Upper lobe of left lung (tissue), 6 donors: ENCODE measurements at places on chromosomes 2 and 18. TPM values are rescaled to one million over a fixed set of nuclear protein-coding genes. Genes with fewer than 3 reads are reported as not detected.
A peak's percentile ranks its signal among the peaks of the same experiment; 100 is the strongest.

The MAPK4 gene
- 8.0 TPM for total RNA-seq

The DLX1 gene
- not detected for total RNA-seq

The NAT8 gene
- total RNA-seq, result not detected

The PPP1R1C gene
- 13.1 TPM for total RNA-seq

The DLX2 gene
- not detected for total RNA-seq

The PMAIP1 gene
- total RNA-seq, result 4.4 TPM

The REG3A gene
- not detected for total RNA-seq

The GPR39 gene
- total RNA-seq, result 10.1 TPM

GRCh38 chr2:203822240-203822639 is 45.3 kb upstream of the CTLA4 start:
- no peak for DNase-seq
- no peaks in the 10 kb centered on the region for H3K36me3 ChIP-seq
- H3K27ac ChIP-seq, result no peak overlapping the region
- no peaks in the 10 kb centered on the region for H3K27me3 ChIP-seq
- no peaks in the 10 kb centered on the region for H3K4me1 ChIP-seq
- no peak overlapping the region for H3K4me3 ChIP-seq

- no peaks in the 10 kb centered on the region for H3K36me3 ChIP-seq
- no peak overlapping the region for H3K27ac ChIP-seq
- no peak for DNase-seq
- no peaks in the 10 kb centered on the region for H3K27me3 ChIP-seq
- no peak overlapping the region for H3K4me3 ChIP-seq
Observed at GRCh38 chr2:61268249-61268648, 106.3 kb downstream of the C2orf74 start.

DNA sequence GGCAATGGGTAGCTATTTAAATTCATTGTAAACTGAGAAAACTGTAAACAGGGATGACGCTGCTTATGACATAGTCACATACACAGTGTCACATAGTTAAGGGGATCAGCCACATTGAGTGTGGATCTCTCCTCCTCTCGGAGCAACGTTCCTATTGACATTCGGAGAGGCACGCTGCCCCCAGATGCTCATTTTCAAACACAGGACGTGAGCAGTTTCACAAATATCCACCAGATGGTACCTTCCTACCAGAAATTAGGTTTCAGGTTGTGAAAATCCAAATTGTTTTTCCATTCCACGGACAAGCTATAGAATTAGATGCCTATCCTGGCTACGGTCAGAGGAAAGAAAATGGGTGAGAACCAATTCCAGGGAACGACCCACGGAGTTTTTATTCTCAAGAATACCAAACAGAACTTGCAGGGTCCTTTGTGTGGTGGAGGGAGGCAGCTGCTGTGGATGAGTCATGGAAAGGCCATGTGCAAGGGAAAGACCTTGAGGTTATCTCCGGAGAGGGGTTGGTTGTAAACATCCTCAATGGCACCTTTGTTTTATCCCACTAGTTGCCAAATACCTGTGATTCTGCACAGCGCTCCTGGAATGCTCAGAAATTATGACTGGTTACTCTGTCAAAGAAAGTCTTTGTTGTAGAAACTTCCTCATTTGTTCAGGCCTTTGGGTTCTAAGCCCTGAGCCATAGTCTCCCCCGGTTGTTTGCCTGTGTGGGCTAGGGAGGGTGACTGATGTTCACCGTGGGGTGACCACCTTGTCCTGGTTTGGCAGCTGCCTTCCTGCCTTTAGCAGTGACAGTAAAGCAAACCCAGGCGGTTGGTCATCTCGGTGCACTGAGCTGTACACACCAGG is 88.0 kb downstream of the ACTR3 start:
- peaks cover 13% of the 10 kb centered on the region for H3K36me3 ChIP-seq
- no peaks in the 10 kb centered on the region for H3K27me3 ChIP-seq
- H3K27ac ChIP-seq, result no peak overlapping the region
- H3K4me1 ChIP-seq, result no peaks in the 10 kb centered on the region

DNA sequence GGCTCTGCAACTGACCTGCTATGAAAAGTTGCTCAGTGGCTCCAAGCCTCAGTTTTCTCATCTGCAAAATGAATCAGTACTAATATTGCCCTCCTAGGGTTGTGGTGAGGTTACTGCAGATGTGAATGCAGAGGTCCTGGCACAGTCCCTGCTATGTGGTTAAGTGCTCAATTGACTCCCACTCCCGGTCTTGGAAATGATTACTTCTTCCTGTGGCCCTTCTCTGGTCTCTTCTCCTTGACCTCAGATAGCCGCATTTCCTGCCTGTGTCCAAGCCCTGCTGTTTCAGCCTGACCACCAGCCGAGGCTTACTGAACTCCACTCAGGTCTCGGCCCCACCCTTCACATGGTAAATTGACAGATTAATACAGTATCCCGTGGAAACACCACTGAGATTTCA is 26.3 kb downstream of the CNGA3 start:
- H3K4me1 ChIP-seq, result no peaks in the 10 kb centered on the region
- no peak for DNase-seq

GRCh38 chr2:36013064-36013463 is 342.5 kb upstream of the CRIM1 start:
- no peaks in the 10 kb centered on the region for H3K27me3 ChIP-seq
- no peak overlapping the region for H3K27ac ChIP-seq
- H3K4me3 ChIP-seq, result no peak overlapping the region
- no peaks in the 10 kb centered on the region for H3K36me3 ChIP-seq
- no peak for DNase-seq

- H3K4me3 ChIP-seq, result no peak overlapping the region
- H3K27me3 ChIP-seq, result no peaks in the 10 kb centered on the region
- H3K36me3 ChIP-seq, result peaks cover 32% of the 10 kb centered on the region
- peak overlapping the region; percentile 77 for H3K27ac ChIP-seq
- peaks cover 72% of the 10 kb centered on the region for H3K4me1 ChIP-seq
- DNase-seq, result no peak
Observed at GRCh38 chr2:54597153-54597848, 126.2 kb upstream of the EML6 start.

GRCh38 chr2:214126135-214126534 is 284.7 kb upstream of the VWC2L start:
- H3K36me3 ChIP-seq, result no peaks in the 10 kb centered on the region
- no peak overlapping the region for H3K4me3 ChIP-seq
- H3K27ac ChIP-seq, result no peak overlapping the region
- H3K4me1 ChIP-seq, result no peaks in the 10 kb centered on the region
- no peak for DNase-seq

- H3K4me1 ChIP-seq, result no peaks in the 10 kb centered on the region
- H3K4me3 ChIP-seq, result no peak overlapping the region
- H3K27me3 ChIP-seq, result no peaks in the 10 kb centered on the region
- DNase-seq, result no peak
Observed at GRCh38 chr2:34892766-34893165, 1293.7 kb upstream of the FAM98A start.

DNA sequence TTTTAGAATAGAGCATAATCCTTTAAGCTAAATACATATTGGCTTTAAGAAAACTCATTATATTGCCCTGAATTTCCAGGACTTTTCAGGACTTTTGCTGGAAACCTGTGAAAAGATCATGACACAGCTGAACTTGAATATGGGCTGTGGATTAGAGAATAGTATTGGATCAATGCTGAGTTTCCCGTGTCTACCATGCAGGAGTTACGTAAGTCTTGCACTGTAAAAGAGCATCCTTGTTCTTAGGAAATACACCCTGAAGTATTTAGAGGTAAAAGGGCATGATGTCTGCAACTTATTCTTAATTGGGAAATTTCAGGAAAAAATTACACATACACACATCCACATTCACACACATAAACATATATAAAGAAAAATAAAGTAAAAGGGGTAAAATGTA is 82.1 kb downstream of the ZFP36L2 start:
- H3K36me3 ChIP-seq, result no peaks in the 10 kb centered on the region
- H3K4me3 ChIP-seq, result no peak overlapping the region
- H3K27ac ChIP-seq, result no peak overlapping the region
- peaks cover 28% of the 10 kb centered on the region for H3K4me1 ChIP-seq
- no peaks in the 10 kb centered on the region for H3K27me3 ChIP-seq
- no peak for DNase-seq

- no peaks in the 10 kb centered on the region for H3K27me3 ChIP-seq
- peaks cover 39% of the 10 kb centered on the region for H3K4me1 ChIP-seq
- DNase-seq, result no peak
- H3K4me3 ChIP-seq, result no peak overlapping the region
- no peak overlapping the region for H3K27ac ChIP-seq
- no peaks in the 10 kb centered on the region for H3K36me3 ChIP-seq
Observed at GRCh38 chr2:101821828-101822458, 124.4 kb downstream of the MAP4K4 start.

DNA sequence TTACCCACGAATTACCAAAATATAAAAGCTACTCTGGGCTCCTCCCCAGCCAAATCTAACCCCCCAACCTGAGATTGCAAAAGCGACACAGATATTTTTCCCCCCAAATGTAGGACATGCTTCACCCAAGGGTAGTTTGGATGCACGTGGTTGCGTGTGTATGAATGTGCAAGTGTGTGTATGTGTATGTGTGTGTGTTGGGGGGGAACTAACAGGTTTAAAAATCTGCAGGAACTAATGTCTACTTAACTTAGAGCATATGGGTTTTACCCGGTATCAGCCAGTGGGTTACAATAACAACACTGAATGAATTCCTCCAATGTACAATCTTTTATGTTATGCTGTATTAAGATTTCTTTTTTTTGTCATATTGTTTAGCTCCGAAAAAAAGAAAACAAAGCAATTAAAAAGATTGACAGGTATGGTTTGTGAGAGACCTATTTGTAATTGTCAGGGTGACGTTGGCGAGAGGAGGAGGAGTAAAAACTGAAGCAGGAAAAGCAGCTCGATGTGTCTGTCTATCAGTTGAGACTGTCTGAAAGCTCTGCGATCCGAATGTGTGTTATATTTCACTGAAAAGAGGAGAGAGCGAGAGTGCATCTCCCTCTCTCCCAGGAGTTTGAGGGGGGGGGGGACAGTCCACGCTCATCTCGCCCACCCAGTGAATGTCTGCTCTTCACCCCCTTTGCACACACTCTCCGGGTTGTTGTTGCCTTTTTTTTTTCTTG is at the start of gene TSHZ1:
Gene TSHZ1, plus strand, starts transcription at position 524 of the 728 bp plus-strand sequence. CDS start 1,080 bp downstream, outside the sequence.
- peak within 1 kb of the TSS; percentile 98 for H3K27ac ChIP-seq
- peak; percentile 78 for DNase-seq
- H3K4me1 ChIP-seq, result peaks cover 42% of the 10 kb centered on the region

DNA sequence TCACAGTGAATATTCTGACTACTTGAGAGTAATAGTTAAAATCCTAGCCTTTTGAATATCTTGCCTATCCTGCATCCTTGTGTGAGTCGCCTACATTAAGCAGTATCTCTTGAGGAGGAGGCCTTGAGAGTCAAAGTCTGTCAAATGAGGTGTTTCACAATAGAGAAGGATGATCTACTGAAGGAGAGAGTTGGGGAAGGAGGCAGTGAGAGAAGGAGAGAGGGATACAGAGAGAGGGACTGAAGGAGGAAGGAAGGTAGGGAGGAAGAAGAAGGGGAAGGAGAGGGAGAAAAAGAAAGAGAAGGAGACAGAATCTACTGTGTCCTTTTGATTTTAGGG is 123.6 kb upstream of the CYP26B1 start:
- no peak for DNase-seq
- no peak overlapping the region for H3K27ac ChIP-seq
- H3K36me3 ChIP-seq, result no peaks in the 10 kb centered on the region
- H3K4me1 ChIP-seq, result no peaks in the 10 kb centered on the region
- H3K27me3 ChIP-seq, result no peaks in the 10 kb centered on the region
- H3K4me3 ChIP-seq, result no peak overlapping the region

- no peak for DNase-seq
- no peaks in the 10 kb centered on the region for H3K4me1 ChIP-seq
- H3K4me3 ChIP-seq, result no peak overlapping the region
- no peaks in the 10 kb centered on the region for H3K36me3 ChIP-seq
- H3K27ac ChIP-seq, result no peak overlapping the region
- no peaks in the 10 kb centered on the region for H3K27me3 ChIP-seq
Observed at GRCh38 chr18:59768409-59768808, 71.2 kb upstream of the CCBE1 start.

GRCh38 chr2:54836477-54836876 is 113.0 kb downstream of the EML6 start:
- H3K27ac ChIP-seq, result no peak overlapping the region
- no peak for DNase-seq
- H3K4me1 ChIP-seq, result no peaks in the 10 kb centered on the region
- no peak overlapping the region for H3K4me3 ChIP-seq
- no peaks in the 10 kb centered on the region for H3K27me3 ChIP-seq

GRCh38 chr18:13612196-13612997 is 114.0 kb downstream of the FAM210A start:
- no peak for DNase-seq
- no peak overlapping the region for H3K4me3 ChIP-seq
- peaks cover 28% of the 10 kb centered on the region for H3K4me1 ChIP-seq
- H3K36me3 ChIP-seq, result no peaks in the 10 kb centered on the region
- peak overlapping the region; percentile 56 for H3K27ac ChIP-seq
- H3K27me3 ChIP-seq, result no peaks in the 10 kb centered on the region

- H3K4me1 ChIP-seq, result peaks cover 3% of the 10 kb centered on the region
- no peak overlapping the region for H3K4me3 ChIP-seq
- H3K27me3 ChIP-seq, result no peaks in the 10 kb centered on the region
- no peaks in the 10 kb centered on the region for H3K36me3 ChIP-seq
- no peak overlapping the region for H3K27ac ChIP-seq
Observed at GRCh38 chr2:105570757-105571156, 171.9 kb upstream of the FHL2 start.

DNA sequence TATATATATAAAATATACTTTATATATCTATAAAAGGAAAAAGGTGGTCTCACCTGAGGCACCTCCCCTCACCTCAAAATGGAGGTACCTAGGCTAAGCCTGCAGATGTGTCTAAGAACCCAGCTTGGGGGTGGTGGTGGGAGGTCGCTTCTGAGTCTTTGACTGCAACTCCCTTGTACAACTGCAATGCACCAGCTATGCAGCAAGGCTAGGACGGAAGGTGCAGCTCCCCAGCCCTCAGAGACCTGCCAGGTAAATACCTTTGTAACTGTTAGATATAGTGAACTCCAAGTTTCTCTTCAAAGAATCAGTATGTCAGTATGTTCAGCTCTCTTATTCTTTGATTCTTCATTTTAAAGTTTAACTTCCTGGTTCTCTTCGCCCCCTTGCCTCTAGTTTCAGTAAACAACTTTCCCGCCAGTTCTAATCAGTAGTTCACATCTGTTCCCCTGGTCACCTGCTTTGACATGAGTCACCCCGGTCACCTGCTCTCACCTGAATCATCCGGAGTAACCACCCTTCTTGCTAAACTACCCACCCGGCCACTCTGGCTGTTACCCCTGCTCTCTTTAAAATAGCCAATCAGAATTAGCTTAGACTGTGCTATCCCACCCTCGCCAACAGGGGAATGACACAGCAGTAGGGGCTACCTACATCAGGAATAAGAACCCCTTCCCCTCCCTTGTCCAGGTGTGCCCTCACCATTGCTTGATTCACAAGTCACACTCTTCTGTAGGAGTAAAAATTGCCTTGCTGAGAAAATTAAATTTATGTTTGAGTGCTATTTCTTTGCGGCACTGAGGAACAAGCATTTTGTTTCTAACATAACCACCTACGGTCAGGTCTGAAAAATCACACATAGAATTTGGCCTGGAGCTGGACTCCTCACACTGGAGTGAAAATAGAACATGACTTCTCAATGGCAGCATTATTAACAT is 24.7 kb upstream of the IMPA2 start:
- no peaks in the 10 kb centered on the region for H3K36me3 ChIP-seq
- H3K27me3 ChIP-seq, result no peaks in the 10 kb centered on the region
- DNase-seq, result no peak
- peaks cover 3% of the 10 kb centered on the region for H3K4me1 ChIP-seq
- H3K27ac ChIP-seq, result no peak overlapping the region

- no peak overlapping the region for H3K4me3 ChIP-seq
- H3K4me1 ChIP-seq, result peaks cover 4% of the 10 kb centered on the region
- no peaks in the 10 kb centered on the region for H3K36me3 ChIP-seq
- DNase-seq, result no peak
Observed at GRCh38 chr2:207039225-207039624, 99.9 kb downstream of the CPO start.

GRCh38 chr2:97763176-97763845 is 49.9 kb downstream of the ZAP70 start:
- peaks cover 14% of the 10 kb centered on the region for H3K36me3 ChIP-seq
- DNase-seq, result no peak
- H3K27ac ChIP-seq, result no peak overlapping the region
- H3K4me1 ChIP-seq, result peaks cover 4% of the 10 kb centered on the region
- no peaks in the 10 kb centered on the region for H3K27me3 ChIP-seq
